Psoas muscle (tissue), 8 donors: ENCODE measurements at places on chromosomes 1 and 21. TPM values are rescaled to one million over a fixed set of nuclear protein-coding genes. Genes with fewer than 3 reads are reported as not detected.

RUNX1 gene
- total RNA-seq, result 32.9 TPM

DNALI1 gene
- 1.5 TPM for total RNA-seq

LPAR3 gene
- total RNA-seq, result not detected

AK5 gene
- total RNA-seq, result 0.44 TPM

DNAJC8 gene
- total RNA-seq, result 64.0 TPM

DNA sequence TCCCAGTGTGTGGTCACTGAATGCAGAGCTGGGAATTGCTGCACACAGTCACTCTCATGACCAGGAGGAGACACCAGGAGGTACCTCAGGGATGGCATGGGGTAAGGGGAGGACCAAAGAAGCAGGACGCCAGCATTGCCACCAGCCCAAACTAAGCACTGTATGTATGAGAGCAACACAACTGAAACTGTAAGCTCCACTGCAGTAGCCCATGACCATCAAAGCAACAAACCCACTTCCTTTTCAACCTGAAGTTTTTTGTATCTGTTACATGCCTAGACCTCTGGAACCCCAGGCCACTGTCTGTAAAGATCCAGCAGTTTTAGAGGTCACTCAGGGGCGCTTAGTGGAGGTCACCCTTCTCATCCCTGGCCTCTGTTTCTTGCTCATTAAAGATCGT is 164.3 kb downstream of the SETD4 start:
- no peak for DNase-seq
- H3K36me3 ChIP-seq, result no peaks in the 10 kb centered on the region
- no peaks in the 10 kb centered on the region for H3K4me1 ChIP-seq
- H3K27ac ChIP-seq, result no peak overlapping the region

DNA sequence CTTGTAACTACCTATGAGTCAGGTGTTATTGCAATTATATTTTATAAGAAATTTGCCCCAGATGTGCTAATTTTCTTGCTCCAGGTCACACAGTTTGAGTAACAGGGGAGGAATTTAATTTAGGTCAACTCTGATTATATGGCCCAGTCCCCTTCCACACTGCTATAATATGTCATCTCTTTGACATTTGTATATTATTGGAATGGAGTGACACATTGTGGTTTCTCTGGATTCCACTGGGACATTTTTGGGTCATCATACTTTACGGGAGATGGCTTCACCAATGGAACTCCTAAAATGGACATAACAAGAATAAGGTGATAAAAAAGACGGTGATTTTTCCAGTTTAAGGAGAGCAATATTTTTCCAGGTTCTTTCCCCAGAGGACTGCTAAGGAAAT is 191.2 kb downstream of the DISC1 start:
- no peak overlapping the region for H3K4me3 ChIP-seq
- no peak overlapping the region for H3K27ac ChIP-seq
- no peak for DNase-seq
- H3K27me3 ChIP-seq, result no peaks in the 10 kb centered on the region

DNA sequence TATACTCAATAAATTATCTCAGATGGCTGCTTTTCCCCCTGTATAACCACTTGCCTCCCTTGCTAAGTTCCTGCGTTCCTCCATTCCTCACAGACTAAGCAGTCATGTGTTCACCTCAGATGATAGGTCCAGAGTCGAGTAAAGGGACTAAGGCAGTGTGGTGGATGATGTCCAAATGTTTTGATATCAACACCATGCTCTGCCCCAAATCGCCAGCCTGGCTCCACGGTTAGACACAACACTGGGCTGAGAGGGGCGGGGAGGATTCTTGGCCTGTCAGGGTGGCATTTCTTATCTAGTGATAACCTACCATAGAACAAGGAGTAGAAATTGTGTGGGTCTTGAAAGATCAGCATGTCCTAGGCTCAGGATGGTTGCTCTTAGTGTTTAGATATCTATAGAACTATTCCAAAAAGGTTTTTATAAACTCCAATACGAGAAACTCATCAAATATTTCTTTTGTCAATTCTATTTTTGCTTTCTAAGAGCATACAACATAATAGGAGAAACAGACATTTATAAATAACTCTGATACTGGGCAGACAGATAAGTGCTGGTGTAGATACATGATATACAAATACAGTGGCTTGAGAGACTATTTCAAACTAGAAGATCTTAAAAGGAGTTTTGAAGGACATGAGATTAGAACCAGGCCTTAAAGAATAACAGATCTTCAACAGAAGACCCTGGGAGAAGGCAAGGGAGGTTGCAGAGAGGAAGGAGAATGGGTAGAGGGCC is 21.5 kb downstream of the GJA5 start:
- H3K4me3 ChIP-seq, result no peak overlapping the region
- H3K36me3 ChIP-seq, result no peaks in the 10 kb centered on the region
- H3K27me3 ChIP-seq, result no peaks in the 10 kb centered on the region
- H3K27ac ChIP-seq, result no peak overlapping the region
